ENCODE measurements at places on chromosomes 3 and 15.
A peak's percentile ranks its signal among the peaks of the same experiment; 100 is the strongest.

GRCh38 chr3:150220799-150221198, 187.3 kb upstream of the TSC22D2 start:
- no peak for DNase-seq

GRCh38 chr15:56038015-56038414, 44.6 kb upstream of the NEDD4 start:
- no peak for DNase-seq

DNA sequence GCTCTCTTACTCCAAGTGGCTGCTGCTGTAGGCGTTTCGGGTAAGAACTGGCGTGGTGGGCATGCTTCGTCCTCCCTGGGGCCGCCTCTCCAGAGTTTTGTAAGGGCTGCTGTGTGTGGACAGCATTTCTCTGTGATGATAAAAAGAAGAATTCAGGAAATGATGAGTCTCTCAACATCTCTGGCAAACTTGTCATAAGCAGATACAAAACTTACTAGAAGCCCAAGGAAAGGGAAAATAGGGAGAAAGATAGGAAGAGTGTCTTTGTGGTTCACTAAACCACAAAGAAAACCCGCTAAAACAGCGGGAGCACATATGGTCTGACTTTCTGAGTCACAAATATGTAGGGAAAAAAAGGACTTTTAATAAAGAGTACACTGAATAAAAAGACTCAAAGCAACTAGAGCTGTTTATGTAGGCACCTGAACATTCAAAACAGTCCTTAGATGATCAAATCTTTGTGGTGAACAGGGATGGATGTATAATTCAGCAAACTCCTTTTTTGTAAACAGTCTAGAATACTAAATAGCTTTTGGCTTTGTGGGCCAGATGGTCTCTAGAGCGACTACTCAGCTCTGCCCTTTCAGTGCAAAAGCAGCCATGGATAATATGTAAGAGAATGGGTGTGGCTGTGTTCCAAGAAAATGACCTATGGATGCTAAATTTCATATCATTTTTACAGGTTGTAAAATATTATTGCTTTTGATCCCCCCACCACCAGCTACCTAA, 60.4 kb upstream of the LMOD3 start:
- DNase-seq, result no peak

DNA sequence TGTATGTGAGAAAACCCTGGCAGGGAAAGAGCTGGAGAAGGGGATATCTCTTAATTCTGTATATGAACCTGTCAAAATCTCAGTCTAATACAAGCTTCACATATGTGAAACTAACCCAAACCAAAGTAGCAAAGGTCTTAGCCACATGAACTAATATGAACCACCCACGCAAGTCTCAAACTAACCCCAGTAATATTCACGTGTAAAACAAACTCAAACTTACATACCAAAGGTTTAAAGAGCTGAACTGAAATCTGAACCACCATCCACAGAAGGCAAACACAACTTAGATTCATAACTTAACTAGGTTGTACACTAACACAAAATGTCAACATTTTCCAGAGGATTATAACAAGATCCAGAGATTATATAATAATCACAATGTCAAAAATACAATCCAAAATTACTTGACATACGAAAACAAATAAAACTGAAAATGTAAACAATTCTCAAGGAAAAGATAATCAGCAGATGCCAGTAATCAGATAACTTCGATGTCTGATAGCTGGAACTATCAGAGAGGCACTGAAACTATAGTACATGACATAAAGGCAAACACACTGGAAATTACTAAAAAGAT, 64.1 kb downstream of the VPS13C start:
- DNase-seq, result no peak

- no peak for DNase-seq
Measured at GRCh38 chr3:141095546-141095937, 44.4 kb downstream of the SPSB4 start.

GRCh38 chr15:96360581-96361308, 30.2 kb downstream of the NR2F2 start:
- DNase-seq, result no peak

GRCh38 chr15:69908590-69909420, 188.9 kb downstream of the TLE3 start:
- DNase-seq, result no peak

DNA sequence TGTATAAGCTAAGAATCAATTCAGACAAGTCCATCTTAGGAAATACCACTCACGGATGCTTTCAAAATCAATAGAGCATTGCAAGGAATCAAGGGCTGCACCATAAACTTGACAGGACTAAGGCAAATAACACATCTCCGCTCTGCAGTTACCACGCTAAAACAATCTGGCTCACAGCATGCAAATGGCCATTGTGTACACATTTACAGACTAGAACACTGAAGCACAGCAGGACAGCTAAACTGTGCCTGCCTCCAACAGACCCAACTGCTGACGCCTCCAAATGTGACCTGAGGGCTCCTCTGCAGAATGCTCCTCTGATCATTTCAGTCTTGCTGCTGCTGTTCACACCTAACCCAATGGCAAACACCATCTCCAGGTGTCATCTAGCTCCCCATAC, 104.3 kb downstream of the MEX3B start:
- no peak for DNase-seq

- DNase-seq, result no peak
Measured at GRCh38 chr15:63439536-63440264, 58.1 kb upstream of the CA12 start.

DNA sequence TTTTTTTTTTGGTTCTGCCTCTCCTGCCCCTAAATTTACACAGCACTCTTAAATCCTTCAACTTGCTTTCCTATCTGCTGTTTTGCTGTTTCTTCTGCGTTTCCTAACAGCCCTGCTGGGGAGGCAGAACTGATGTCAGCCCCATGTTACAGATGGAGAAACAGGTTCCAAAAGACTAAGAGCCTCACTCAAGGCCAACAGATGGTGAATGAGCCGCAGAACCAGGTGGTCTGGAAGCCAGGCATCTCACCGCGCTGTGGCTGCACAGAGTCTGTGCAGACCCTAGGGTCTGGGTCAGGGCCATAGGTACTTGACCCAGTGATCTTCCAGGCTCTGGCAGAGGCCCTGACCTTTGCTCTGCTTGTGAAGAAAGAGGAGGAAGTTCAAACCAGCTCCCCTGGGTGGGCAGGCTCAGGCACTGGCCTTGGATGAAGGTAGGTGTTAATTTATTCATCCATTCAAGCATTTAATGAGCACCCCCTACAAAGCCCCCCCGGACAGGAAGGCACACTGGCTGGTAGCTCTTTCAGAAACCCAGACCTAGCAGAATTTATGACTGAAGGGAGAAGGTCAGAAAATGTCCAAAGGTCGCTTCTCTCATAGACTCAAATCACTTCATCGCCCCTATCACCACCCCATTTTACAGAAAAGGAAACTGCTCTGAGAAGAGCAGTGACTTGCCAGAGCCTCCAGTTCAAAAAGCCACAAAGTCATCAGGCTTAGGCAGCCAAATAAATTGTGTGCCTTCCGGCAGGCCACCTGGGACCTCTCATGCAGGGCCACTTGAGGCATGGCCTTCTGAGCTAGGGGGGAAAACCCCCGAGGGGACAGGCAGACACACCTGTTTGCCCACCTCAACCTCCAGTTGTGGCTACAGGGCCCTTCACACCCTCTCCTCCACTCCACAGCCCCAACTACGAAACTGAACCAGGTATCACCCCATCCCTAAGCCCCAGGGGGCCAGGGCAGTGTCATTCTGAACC, 2.7 kb downstream of the CHDH start:
- no peak for DNase-seq

DNA sequence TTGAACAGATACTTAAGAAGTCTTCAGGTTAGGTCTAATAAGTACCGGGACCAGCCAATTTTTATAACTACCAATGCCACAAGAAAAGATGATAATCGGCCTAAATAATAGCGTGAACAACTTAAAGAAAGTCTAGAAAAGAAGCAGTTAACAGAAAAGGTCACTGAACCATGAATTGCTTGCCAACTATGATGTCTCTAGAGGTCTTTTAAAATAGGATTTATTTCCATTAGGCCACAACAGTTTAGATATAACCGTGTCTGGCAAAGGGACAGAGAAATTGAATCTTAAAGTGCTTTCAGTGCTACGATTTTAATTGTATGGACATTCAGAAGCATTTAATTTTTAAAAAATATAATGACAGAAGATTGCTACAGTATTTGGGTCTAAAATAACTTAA, 1070.4 kb downstream of the ROBO1 start:
- DNase-seq, result no peak

DNA sequence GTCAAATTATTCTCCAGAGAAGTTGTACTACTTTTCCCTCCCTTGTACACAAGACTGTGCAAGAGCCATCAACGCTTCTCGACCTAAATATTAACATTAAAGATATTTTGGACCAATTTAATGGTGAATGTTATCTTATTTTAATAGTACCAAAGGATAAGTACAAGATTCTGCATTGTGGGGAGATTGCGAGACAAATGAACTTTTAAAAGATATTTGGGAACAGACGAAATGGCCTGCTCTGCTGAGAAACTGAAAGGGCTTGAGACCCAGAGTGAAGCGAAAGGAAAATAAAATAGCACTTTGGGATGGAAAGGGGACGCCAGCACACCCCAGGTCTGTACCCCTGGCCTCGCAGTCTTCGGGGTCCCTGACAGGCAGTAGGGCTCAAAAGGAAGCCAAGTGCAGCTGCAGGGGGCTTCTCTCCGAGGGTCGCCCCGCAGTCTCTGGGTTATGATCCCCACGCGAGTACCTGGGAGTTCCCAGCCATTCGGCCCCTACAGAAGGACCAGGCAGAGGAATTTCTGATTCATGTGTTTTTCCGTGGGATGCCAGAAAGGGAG, 97.6 kb upstream of the VGLL3 start:
- DNase-seq, result no peak

DNA sequence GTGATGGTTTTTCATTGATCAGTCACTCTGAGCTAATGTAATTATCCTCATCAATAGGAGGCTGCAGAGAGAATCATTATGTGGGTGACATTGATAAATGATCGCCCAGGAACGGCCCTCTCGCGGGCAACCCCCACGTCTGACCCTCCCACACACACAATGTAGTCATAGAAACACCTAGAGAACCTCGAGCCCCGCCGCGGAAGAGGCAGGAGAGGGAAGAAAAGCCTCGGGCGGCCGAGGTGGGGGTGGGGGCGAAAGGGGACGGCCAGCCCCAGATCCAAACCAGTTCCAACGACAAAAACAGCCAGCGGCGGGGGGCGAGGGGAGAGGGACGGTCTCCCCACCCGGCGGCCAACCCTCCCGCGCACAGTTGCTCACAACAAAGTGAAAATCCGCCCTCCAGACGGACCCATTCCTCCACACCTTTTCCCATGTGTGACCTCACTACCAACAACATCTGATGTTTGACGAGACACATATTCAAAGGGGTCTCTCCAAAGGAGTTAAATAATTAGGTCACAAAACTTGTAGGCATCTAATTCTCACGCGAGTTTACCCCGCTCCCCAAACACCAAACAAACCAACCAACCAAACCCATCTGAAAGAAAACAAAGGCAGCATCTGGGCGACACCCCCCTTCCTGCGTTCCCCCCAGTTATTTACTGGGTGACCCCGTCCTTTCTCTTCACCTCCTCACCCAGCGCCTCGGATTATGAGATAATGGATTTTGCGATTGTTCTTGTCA, 213.0 kb downstream of the MEIS2 start:
- peak; percentile 70 for DNase-seq

- no peak for DNase-seq
Measured at GRCh38 chr15:85005746-85006145, 24.1 kb downstream of the PDE8A start.

Data from mesothelial cell of epicardium (in vitro differentiated cells).